ENCODE measurements at places on chromosomes 16 and 17.

GRCh38 chr16:77668201-77668600 is 54.1 kb upstream of the NUDT7 start:
- no peak for DNase-seq

DNA sequence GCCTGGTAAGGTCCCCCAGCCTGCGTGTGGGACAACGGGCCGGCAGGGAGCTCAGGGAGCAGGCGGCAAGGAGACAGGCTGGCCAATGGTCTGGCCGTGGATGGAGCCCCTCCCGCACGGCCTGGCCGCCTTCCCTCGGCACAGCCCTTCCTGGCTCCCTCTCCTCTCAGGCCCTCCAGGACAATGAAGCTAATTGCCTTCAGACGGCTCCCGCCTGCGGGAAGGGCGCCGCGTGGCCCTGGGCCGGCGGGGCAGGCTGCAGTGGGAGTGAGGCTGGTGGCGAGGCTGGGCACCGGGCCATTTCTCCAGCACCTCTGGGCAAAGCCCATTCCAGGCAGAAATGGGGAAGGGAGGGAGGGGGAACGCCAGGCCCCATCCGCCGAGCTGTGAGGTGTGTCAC is 50.9 kb downstream of the ENGASE start:
- no peak for DNase-seq

- DNase-seq: no peak
Measured at GRCh38 chr16:12132850-12133440, 156.4 kb downstream of the SNX29 start.

GRCh38 chr17:20066253-20066652 is 57.1 kb downstream of the SPECC1 start:
- DNase-seq: no peak

DNA sequence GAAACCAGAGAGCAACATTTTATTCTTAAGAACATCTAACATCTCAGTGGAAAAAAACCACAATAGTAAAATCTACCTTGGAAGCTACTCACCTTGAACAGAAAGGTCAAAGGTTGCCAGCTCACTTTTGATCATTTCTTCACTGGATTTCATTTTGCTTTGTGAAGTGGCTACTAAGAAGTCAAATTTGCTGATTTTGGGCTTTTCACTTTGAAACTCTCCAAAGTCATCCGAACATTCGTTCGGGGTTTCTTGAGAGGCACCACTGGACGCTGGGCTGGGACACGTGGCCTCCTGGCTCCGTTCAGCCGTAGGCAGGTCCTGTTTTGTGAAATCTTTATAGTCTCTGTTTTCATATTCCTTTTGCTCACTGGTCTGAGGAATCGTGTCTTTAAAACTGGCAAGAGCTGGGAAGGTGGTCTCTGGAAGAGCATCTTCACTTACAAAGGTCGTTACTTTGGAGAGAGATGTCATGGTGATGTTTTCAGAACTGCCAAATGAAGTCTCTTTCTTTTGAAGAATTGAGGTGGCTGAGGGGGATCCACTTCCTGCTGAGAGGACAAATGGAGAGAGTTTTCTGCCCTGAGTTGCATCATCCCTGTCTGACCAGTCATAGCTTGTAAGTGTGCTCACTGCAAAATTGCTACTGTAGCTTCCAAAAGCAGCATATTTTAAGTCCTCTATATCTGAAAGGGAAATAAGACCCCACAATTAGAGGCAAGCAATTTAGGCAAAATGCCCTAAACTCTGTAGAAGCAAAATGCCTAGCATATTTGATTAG is 52.4 kb downstream of the DUSP14 start:
- DNase-seq: no peak

All from stimulated activated CD4-positive, alpha-beta T cell treated with anti-CD3 and anti-CD28 coated beads, TNF-alpha, amount 100 ng/mL, for 1 hour (primary cell).